Stimulated activated CD8-positive, alpha-beta memory T cell treated with anti-CD3 and anti-CD28 coated beads, Interleukin-4, amount 100 ng/mL, for 1 hour (primary cell): ENCODE measurements at places on chromosomes 3 and 15.

DNA sequence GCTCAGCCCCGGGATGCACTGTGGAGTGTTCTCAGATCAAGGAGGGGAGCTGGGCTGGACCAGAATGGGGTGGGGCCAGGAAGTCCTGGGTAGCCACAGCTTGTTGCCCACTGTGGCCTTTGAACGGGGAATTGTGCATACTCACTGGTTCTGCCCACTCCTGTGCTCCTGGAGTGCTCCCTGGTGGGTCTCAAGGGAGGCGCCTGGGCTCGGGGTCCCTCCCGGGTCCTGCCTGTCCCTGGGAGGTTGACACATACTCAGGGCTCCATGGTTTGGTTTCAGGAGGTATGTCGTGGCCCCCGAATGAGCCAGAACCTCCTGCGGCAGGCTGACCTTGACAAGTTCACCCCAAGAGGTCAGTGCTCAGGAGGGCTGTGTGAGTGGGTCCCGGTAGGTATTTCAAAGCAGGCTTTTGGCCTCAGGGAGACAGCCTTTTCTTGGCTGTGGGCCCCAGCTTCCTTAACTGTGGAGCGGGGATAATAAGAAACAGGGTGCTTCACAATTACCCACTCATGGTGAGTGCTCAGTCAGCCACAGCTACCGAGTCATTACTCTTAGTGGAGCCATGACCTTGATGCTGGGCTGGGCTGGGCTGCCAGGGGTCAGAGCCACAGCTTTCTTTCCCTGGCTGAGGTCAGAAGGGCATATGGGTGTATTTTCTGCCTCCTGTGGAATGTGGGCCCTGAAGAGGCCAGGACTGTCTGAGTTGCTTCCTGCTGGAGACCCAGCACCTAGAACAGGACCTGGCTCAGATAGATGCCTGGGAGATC, 7.6 kb downstream of the DNAH1 start:
- DNase-seq: no peak

DNA sequence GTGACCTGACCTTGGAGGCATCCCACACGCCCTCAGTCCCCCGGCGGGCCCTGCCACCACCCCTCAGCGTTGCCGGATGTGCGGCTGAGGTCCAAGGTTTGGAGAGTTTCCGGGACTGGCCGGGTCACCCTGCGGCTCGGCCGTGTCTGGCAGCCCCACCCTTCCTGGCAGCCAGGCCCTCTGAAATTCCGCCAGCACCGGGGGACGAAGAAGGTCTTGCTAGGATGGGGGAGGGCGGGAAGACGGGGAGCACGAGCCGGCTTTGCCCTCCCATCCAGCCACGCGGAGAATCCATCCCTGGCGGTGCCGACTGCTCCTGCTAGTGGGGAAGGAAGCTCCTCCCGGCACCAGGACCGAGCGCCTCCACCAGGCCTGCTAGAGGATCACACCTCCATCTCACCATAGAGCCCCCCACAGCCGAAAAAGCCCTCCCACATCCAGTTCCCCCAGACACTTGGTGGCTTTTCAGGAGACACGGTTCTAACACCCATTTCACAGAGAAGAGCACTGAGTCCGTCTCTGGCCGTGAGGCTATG, 81.5 kb downstream of the CPN2 start:
- no peak for DNase-seq

- no peak for DNase-seq
Observed at GRCh38 chr3:32782407-32782806, 35.4 kb upstream of the TRIM71 start.

GRCh38 chr3:142259359-142259758, 34.0 kb upstream of the GK5 start:
- DNase-seq: no peak

- no peak for DNase-seq
Observed at GRCh38 chr3:127959873-127960272, 44.8 kb downstream of the KBTBD12 start.

DNA sequence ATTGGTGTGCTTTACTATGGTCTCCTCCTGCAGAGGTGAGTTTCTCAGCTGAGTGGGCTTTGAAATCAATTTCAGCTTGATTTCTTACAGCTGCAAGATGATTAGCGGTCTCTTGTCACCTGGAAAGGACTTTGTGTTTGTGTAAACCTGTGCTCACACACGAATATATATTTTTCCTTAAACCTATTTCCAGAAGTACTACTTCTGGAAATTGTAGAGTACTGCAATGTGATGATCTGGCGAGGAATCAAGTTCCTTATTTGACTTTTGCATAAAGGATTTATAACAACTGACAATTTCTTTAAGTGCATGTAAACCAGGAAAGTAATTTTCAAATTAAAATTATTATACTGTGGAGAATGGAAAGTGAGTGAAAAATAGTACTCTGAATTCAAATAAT, 2.1 kb downstream of the MCTP2 start:
- DNase-seq: no peak

- DNase-seq: no peak
Observed at GRCh38 chr3:157582637-157582973, 79.4 kb upstream of the VEPH1 start.

DNA sequence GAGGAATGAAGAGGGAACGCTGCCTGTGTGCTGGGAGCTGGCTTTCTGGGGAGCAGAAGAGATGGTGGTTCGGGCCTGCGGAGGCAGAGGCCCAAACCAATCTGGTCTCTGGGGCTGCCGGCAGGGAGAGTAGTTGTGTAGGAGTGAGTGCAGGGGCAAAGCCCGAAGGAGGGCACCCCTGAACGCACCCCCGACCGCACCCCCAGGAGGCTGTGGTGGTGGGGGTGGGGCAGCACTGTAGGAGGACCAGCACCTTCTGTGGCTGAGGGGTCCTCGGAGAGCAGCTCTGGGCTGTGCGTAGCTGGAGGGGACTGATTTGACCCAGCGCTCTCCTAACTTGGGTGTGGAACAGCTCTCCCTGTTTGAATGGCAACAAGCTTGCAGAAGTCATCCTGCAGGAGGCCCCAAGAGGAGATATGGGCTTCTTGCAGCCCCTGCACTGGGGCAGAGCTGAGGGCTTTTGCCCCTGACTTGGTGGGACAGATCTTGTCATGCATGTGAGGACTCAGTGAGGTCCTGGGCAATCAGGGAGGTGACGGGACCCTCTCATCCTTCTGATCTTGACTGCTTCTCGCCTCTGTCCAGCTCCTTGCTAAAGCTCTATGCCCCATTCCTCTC, 26.1 kb downstream of the C15orf39 start:
- no peak for DNase-seq

DNA sequence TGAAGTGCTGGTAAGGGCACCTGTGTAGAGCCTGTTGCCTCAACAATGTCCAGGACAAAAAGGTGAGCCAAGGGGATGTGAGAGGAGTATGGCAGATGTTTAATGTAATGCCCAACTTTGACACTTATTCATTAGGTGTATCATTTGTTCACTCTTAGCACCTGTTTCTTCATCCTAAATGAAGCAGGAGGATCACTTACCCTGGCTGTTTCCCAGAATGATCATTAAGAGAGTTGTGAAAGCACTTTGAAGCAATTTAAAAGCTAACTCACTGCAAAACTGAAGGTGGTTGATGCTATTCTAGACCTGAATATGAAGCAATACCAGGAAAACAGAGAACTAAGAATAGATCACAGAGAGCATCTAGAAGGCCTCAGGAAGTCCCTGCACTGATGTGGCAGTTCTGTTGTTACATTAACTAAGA, 3.4 kb upstream of the HHLA2 start:
- no peak for DNase-seq

DNA sequence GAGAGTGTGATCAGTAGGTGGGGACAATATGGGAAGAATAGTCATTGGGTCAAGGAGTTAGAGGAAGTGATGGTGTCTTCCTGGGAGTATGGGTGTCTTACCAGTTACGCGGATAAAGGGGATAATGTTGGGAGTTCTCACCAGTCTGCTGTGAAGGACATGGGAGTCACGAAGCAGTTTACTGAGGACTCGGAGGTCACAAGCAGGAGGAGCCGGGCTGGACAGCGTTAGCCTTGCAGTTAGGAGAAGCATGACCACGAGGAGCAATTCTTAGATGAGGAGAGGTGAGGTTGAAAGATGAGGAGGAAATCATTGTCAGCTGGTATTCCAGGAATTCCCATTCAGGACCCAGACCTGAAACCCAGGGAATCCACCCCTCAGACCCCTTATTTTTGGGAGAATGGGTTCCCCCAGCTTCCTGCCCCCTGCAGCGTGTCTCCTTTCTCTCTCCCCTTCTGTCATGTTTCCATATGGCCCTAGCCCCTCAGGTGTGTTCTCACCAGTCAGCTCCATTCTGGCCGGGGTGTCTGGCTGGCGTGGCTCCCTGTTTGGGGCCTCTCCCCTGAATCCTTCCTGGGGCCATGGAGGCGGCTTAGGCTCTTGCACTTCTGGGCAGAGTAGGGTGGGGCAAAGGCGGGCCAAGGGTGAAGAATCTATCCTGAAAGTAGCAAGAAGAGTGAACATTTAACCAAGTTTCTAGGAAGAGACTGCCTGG, 2.1 kb downstream of the THPO start:
- DNase-seq: no peak

DNA sequence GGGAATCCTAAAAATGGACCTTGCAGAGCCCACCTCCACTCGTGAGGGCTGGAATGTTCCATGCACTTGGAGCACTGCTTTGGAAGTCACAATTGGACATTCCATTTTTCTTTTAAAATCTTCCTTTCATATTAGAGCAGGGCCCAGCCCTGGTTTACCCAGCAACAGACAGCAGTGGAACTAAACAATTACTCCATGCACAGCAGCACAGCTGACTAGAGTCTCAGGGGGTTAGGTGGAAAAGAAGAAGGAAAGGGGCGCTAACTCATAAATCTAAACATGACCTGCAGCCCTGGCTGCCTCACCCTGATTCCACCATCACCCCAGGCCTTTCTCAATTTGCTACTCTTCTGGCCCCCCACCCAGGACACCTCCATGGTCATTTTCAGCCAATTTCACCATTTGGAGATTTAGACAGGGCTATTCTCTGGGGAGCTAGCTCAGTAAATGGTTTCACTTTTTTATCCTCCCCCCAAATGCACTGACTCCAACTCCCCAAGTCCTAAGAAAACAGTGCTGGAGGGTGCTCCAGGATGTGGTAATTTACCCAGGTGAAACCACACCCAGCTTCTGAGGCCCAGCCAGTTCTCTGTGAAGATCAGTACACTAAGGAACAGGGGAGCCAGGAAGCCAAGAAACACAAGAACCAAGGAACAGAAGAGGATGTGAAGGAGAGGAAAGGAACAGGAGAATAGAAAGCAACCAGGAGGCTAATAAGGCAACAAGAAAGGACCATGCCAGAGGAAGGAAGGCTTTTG, 1.6 kb upstream of the LRRC31 start:
- DNase-seq: no peak
